ENCODE measurements at places on chromosomes 5 and 9. TPM values are rescaled to one million over a fixed set of nuclear protein-coding genes. Genes with fewer than 3 reads are reported as not detected.

Gene ARHGEF37
- not detected for total RNA-seq

Gene MCC
- total RNA-seq, result 3.8 TPM

Gene SLC36A3
- not detected for total RNA-seq

Gene GMCL2
- total RNA-seq, result not detected

Gene ODF2
- 95.2 TPM for total RNA-seq

Gene FUT7
- total RNA-seq, result 10.0 TPM

Gene SH3TC2
- not detected for total RNA-seq

Gene RGS7BP
- not detected for total RNA-seq

Gene LRRC19
- total RNA-seq, result not detected

Gene ALDH7A1
- total RNA-seq, result 1.2 TPM

Gene LHX3
- 0.12 TPM for total RNA-seq

Gene TUSC1
- 0.71 TPM for total RNA-seq

Gene TRIM23
- 9.6 TPM for total RNA-seq
